ENCODE measurements at places on chromosomes 4 and X. TPM values are rescaled to one million over a fixed set of nuclear protein-coding genes. Genes with fewer than 3 reads are reported as not detected.

The NAP1L2 gene
- 3.1 TPM for polyA plus RNA-seq

The ENAM gene
- 6.0 TPM for polyA plus RNA-seq

The CYLC1 gene
- not detected for polyA plus RNA-seq

The WDR45 gene
- 53.4 TPM for polyA plus RNA-seq

DNA sequence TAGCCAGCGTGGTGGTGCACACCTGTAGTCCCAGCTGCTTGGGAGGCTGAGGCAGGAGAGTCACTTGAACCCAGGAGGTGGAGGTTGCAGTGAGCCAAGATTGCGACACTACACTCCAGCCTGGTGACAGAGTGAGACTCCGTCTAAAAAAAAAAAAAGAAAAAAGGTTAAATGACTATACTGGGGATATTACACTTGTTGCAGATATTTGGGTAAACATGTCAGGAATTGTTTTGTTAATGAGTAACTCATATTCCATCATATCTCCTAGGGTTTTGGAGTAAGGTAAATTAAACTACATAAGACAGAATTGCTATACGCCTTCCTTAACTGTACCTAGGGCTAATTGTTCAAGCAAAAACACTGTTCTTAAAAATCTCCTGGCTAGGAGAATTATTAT, 291.4 kb upstream of the IGFBP7 start:
- DNase-seq, result no peak

DNA sequence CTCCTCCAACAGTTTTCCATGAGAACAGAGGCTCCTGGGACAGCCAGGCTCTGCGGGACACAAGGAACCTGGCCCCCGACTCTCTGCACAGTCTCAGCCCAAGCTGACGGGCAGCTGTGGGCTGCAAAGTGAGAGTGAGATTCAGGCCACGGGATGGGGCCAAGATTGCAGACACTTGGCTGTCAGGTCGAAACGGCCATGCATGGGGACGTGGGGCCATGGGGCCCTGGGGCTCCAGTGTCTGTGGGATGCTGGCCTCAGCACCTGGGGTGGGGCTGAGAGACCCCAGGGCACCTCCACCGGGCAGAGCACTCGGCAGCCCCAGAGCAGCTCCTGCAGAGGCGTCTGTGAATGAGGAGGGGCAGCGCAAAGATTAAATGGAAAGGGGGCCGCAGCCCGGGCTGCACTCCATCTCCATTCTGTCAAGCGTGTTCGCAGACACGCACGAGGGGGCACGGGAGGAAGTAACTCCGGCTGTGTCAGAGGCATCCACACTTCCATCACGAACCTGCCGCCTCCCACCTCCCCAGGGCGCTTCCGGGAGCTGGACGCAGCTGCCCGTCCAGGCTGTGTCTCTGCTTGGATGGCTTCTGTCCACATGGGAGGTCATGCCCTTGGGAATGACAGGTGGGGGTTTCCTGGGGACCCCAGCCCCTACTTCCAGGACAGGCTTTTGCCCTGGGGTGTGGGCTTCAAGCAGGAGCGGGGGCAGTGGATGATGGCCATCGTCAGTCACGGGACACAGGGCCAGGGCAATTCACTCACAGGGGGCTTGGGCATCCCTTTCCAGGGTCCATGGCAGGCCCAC, 82.8 kb upstream of the NKX1-1 start:
- no peak for DNase-seq

GRCh38 chrX:40736170-40736505, 796 bp upstream of the MED14 start:
- peak; percentile 12 for DNase-seq

GRCh38 chr4:183966371-183966770, 61.3 kb downstream of the STOX2 start:
- no peak for DNase-seq

DNA sequence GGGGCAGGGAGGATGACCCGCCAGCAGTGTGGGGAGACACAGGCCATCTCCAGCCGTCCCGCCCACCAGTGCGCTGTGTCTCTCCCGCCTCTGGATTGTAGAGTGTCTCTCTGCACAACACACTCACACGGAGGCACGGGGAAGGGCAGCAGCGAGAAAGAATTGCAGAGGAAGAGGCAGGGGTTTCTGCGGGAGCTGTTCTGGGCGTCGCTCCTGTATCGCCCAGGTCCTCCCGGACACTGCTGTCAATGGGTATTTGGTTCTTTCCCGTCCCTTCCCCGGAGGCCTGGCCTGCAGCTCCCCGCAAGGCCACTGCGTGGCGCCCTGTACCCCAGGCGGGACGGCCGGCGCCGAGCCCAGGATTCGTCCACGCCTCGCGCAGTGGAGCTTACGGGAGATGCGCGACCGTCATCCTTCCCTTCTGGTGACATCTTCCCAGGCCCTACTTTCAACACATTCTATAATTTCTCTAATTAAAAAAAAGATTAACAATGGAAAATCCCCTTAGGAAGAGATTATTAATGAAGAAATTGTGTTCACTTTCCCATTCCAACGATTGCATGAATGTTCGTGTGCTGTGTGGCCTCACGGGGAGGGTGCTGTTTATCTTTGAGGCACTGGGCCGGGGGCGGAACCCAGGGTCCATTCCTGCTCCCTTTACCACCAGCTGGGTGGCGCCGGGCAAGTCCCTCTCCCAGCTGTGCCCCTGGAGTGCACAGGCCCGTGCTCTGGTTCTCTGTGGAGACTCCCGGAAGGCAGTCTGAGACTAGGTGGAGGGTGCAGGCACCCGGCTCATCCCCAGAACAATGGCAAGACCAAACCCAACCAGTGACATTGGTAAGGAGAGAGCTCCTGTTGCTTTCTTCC, 95.7 kb downstream of the CPZ start:
- DNase-seq, result peak; percentile 8

GRCh38 chr4:111811661-111812060, 333.6 kb upstream of the FAM241A start:
- no peak for DNase-seq
